ENCODE measurements at places on chromosomes 5 and 9. TPM values are rescaled to one million over a fixed set of nuclear protein-coding genes. Genes with fewer than 3 reads are reported as not detected.

DNA sequence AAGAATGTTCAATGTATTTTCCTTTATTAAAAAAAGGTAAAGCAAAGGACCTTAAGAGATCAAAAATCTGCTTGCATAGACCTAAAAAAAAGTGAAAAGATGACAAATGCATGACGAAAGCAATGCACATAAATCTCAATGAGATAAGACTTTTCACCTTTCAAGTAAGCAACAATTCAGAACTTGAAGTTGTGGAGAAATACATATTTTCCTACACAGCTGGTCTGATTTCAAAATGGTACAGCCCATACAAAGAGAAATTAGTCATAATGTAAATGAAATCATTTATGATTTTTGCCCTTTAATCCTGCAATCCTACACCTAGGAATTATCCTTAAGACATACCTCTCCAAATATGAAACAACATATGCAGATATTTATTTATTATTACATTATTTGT lies 568.0 kb downstream of the ANXA1 start:
- no peak for DNase-seq

ANKRD18A gene
- total RNA-seq = 1.5 TPM

DNA sequence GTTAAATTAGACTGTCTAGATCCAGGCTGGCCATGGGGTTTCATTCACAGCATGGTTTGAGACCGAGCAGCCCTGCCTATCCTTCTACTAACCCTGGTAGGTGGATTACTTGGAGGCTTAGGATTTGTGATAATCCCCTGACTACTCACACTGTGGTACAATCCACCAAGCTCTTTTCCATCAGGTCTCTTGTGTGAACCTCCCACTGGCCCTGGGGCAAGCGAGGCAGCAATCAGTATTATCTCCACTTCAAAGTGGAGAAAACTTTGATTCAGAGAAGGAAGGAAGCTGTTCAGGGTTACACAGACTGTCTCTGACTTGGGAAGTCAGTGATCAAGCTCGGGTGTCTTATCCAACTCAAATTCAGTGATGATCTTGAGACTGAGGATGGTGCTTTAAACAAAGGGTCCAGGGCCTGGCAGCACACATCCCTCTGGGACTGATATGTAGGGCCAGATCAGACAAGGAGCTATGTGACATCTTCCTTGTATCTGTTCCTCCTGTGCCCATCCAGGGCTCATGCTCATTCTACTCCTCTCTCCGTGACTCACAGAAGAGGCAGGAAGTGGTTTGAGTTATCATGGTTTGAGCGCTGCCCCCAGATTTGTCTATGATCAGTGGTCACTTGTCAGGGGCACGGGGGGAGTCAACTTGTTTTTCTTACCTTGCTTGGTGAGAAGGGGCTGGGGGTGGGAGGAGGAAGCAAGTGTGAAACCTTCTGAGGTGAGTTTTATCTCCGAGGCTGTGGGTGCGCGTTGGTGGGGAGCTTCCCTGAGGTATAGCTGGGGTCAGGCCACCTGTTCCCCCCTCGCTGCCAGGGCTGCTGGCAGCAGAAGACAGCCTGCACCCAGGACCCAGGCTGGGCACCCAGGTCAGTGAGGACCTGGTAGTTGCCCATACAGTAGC lies 48.6 kb downstream of the RGS3 start:
- no peak for DNase-seq

DNA sequence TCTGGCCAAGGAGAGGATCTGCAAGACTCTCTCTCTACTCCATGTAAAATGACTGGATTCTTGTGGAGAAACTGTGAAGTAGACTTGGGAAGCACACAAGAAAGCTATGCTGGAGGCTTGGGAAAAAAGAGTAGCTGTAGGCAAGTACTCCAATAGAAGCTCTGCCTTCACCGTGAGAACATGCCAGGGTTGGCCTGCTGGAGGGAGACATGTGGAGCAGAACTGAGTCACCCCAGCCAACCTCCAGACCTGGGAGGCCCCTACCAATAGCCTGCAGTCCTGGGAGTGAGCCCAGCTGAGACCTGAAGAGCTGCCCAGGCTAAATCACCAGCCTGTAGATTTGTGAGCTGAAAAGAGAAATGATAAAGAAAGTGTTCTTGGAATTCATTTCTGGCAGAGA lies 66.6 kb downstream of the DEPDC1B start:
- DNase-seq = no peak

GRCh38 chr5:132025403-132025971 lies 14.0 kb upstream of the ACSL6 start:
- DNase-seq = no peak

BTNL8 gene
- total RNA-seq = not detected

DNA sequence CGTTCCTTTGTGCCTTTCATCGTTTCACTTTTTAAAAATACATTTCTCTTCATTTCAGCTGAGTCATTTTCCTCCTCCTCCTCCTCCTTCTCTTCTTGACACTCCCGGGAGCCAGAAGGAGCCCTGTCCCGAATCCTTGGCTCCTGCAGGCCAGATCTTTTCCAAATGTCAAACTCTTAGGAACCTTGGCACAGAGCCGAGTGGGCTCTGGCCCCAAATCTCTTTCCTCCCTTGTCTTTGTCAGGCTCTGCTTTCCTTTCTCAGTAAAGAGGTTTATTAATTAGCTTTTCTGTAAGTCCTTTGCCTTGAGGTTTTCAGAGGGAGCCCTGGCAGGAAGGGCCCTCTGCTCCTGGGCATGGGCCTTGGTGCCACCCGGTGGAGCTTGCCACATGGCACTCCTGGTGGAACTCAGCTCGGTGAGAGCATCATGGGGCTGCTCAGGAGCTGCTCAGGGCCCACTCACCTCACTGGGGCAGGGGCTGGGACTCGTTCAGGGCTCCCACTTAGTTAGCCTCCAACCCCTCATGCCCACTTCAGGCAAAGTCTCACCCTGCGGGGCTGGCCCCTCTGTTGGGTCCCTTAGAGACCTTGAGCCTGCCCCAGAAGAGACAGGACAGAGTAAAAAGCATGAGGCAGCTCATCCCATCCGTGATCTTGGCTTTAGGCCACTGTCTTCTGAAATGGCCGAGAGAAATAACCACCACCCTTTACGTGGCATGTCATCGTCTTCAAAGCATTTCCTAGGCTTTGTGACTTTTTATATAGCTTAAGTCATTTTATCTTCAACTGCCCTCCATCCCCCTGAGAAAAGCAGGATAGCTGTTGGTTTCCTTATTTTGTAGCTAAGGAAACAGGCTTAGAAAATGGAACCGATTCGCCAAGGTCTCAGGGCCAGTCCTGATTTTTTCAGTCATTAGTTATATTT lies 17.1 kb downstream of the STC2 start:
- DNase-seq = no peak

GRCh38 chr5:31581498-31582099 lies 49.5 kb downstream of the C5orf22 start:
- no peak for DNase-seq

DNA sequence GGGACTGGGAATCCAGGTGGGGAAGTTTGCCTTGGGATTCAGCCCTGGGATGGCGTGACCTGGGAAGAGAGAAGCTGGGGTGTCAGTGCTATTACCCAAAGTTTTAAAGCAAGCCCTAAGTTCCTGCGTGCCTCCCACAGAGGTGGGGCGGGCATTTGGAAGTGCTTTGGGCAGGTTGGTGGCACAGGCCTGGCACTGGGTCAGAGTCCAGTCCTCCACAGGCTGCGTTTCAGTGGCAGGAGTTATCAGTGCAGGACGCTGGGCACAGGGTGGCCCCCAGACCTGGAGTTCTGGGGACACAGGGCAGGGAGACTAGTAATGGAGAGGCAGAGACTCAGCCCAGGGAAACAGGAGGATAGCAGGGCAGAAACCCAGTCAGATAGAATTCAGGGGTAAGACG lies 147.2 kb downstream of the MAST4 start:
- no peak for DNase-seq

CCL27 gene
- not detected for total RNA-seq

DNA sequence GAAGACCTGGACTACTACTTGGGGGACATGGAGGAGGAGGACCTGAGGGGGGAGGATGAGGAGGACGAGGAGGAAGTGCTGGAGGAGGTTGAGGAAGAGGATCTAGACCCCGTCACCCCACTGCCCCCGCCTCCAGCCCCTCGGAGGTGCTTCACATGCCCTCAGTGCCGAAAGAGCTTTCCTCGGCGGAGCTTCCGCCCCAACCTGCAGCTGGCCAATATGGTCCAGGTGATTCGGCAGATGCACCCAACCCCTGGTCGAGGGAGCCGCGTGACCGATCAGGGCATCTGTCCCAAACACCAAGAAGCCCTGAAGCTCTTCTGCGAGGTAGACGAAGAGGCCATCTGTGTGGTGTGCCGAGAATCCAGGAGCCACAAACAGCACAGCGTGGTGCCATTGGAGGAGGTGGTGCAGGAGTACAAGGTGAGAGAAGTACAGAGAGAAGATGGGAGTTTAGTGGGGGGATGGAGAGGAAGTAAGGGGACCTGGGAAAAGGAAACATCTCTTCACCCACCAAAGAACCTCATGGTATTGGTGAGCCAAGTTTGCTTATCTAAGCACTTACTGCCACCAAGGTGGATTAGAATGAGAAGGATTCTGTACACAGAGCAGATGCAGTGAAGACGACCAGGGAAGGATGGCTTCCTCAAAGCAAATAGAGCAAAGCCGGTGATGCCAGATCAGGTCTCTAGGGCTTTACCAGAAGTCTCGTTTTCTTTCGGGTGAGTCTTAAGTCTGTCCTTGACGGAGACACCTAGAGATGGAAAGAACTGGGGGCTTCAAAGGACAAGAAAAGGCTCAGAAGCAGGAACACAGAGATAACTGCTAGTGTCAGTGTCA lies 1.5 kb downstream of the TRIM41 start:
- no peak for DNase-seq

PRLR gene
- total RNA-seq = 13.3 TPM

BTNL3 gene
- total RNA-seq = not detected

CD274 gene
- 2.2 TPM for total RNA-seq

Data from vagina (tissue), 2 donors.